Ecto neural progenitor cell (in vitro differentiated cells): ENCODE measurements at places on chromosomes 6 and 20.
A peak's percentile ranks its signal among the peaks of the same experiment; 100 is the strongest.

DNA sequence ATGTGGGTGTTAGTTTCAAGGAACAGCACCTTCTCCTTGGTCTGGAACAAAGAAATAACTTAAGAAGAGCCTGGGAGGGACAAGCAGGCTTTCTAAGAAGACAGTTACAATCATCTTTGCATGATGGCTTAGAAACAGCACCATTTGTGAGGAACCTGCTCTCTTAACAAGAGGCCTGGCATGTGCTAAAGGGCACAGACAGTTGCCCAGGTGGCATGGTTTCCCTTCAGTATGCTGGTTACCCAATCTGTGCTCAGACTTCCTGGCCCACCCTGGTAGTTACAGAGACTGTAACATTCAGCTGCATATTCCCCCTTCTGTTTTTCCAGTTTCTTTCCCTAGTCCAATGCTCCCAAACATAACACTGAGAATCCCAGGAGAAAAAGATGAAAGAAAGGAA is 84.0 kb downstream of the CHD6 start:
- no peak for DNase-seq

DNA sequence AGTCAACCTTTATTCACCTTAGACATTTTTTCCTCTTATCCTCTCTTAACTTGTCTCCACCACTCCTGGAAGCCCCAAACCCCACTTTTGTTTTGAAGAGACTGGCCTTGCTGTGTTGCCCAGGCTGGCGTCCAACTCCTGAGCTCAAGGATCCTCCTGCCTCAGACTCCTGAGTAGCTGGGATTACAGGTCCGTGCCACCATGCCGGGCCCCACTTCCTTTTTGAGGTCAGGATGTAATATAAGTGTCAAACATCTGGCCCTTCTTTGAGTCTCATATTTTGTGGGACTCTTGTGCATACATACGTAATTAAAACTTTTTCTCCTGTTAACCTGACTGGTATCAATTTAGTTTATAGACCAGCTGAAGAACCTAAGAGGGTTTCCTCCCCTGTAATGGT is 1.4 kb upstream of the CDK19 start:
- DNase-seq, result no peak

DNA sequence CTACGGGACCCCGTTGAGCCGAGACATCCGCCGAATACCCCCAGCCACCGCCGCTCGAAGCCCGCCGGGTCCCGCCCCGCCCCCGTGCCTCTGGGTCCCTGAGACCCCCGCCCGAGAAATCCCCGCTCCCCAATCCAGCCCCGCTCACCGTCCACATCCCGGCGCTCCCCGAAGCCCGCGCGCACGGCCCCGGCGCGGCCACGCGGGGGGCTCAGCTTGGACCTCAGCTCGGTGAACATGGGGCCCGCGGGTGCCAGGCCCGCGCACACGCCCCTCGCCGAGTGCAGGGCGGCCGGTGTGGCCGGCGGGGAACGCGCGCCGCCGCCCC is 249 bp downstream of the SAMD10 start:
- DNase-seq, result peak; percentile 60

- no peak for DNase-seq
Measured at GRCh38 chr6:75317503-75318206, 33.1 kb upstream of the TMEM30A start.

DNA sequence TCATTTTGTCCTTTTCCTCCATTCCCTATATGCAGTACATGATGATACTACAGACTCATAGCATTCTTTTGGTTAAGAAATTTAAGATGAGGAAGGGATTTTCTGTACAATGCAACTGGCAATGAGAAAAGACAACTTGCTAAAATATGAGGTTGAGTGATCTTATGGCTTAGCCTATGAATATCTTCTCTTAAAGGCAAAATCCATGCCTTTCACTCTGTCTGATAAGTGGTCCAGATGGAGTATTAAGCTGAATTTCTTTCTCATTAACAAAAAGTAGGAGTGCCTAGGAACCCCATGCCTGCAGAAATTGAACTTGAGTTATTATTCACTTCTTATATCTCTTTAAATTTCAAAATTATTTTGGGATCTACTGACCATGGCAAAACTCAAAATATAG is 135.3 kb downstream of the GRIK2 start:
- DNase-seq, result no peak

GRCh38 chr6:98657764-98658163 is 176.6 kb upstream of the POU3F2 start:
- DNase-seq, result no peak

- no peak for DNase-seq
Measured at GRCh38 chr6:50891290-50891689, 72.6 kb downstream of the TFAP2B start.

DNA sequence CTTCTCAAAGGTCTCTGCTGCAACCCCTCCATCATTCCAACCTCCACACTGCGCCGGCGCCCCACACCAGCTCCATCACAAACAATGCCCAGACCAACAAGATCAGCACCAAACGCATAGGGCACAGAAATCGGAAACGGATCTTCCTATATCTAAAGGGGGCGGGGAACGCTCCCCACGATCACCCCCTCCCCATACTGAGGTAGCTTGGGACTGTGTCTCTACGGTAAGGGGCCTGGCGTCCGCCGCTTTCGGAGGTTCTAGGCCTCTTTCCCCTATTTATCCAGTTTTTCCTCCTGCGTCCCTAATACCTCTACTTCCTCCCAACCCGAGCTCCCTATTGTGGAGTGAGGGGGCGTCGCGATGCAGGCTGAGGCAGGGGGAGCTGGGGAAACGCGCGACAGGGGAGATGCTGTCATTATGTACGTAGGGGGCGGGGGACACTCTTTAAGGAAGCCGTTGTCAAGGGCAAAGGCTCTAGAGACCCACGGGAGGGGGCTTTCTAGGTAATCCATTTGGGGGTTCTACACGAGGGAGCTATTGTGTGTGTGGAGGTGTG is 909 bp downstream of the DNAAF9 start:
- DNase-seq, result peak; percentile 53

- no peak for DNase-seq
Measured at GRCh38 chr6:13362412-13362811, 34.1 kb upstream of the TBC1D7 start.

GRCh38 chr20:1353956-1354355 is 25.0 kb upstream of the SDCBP2 start:
- no peak for DNase-seq

GRCh38 chr6:130779658-130780033 is 47.6 kb upstream of the SMLR1 start:
- DNase-seq, result no peak

- DNase-seq, result no peak
Measured at GRCh38 chr20:9492067-9492466, 22.3 kb upstream of the LAMP5 start.

GRCh38 chr6:135627092-135627715 is 129.7 kb upstream of the AHI1 start:
- no peak for DNase-seq

DNA sequence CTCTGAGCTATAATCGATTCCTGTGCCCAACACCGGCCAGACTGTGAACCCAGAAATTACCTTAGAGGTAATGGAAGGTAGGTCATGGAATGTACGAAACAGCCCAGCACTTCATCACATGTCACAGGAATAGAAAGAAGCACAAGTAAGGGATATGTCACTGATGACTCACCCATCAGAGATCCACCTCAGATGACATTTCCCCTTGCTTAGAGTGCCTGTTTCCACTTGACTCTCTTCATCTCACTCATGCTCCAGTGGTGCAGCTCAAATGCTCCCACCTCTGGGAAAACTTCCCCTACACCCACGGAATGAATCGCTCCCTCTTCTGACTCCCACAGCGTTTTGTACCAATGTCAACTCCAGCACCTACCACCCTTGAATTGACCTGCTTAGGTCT is 381.6 kb upstream of the CNR1 start:
- DNase-seq, result no peak
